ENCODE measurements at places on chromosomes 6 and 20.

DNA sequence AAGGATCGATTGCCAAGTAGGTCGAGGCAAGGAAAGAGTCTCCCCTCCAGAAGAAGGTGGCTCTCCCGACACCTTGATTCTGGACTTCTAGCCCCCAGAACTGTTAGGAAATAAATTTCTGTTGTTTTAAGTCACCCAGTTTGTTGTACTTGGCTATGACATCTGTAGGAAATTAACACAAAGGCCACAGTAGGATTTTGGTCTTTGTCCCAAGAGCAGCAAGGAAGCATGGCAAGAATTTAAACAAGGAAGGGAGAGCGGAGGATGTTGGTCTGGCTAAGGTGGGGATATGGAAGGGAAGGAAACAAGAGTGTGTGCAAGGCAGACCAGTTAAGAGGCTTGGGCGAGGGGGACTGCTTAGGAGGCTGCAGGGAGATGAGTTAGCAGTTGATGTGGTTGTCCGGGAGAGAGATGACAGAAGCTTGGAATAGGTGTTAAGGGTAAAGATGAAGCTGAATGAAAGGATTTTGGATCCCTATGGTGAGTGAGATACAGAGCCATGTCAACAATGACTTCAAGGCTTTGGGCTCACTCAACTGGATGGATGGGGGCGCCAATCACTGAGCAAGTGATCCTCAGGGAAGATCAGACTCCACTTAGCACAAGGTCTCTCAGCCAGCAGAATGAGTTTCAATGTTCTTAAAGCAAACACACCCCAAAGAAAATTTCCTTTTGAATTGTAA lies 140.5 kb upstream of the ZNF217 start:
- DNase-seq: no peak

DNA sequence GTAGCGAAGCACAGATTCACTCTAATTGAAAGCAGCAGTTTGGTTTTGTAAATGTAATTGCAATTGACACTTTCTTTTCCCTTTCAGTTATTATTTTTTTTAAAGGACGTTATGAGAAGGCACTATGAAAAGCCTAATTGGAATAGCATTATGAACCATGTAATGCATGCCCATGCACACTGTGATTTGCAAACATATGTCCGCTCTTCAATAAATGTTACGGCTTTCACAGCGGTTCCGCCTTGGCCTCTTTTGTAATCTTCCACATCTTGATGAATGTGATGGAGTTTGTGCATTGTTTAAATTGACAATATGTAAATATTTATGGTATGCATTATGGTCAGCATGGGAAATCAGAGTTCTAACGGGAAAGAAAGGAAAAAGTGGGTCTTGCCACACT lies 61.3 kb downstream of the SAMD5 start:
- no peak for DNase-seq

GRCh38 chr6:3542032-3542640 lies 85.3 kb upstream of the SLC22A23 start:
- DNase-seq: no peak

GRCh38 chr20:36228770-36229169 lies 7.5 kb upstream of the AAR2 start:
- no peak for DNase-seq

GRCh38 chr6:154239392-154239791 lies 117.2 kb downstream of the IPCEF1 start:
- DNase-seq: no peak

DNA sequence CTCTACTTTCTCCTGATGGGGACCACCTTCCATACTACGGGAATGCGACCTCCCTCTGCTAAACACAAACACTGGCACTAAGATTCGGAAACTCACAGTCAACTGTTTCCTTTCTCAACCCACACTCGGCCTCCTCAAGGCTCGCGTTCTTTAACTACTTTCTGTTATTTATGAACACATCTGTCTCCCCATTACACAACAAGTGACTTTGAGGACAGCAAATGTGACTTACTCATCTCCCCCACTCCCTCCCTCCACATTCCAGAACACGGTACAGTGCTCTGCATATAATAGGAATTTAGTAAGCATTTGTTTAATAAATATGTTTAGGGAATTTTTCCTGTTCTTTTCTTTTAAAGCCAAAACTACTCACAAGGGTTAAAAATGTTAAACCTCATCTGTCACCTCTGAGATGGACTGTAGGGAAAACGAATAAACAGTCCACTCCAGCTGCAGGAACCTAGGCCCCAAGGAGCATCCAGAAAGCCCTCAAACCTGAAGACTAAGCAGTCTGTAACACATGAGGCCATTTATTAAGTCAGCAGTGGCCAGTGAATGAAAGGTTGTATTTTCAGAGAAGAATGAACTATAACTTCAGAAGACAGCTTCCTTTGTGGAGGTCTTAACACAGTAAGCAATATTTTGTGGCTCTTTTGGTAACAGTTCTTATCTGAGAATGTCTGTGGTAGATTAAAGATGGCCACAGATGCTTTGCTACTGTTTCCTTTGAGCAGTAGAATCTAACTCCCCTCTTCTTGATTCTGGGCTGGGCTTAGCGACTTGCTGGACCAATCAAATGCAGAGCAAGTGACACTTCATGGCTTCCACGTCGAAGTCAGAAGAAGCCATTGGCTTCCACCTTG lies 209.6 kb upstream of the DTNBP1 start:
- DNase-seq: no peak

DNA sequence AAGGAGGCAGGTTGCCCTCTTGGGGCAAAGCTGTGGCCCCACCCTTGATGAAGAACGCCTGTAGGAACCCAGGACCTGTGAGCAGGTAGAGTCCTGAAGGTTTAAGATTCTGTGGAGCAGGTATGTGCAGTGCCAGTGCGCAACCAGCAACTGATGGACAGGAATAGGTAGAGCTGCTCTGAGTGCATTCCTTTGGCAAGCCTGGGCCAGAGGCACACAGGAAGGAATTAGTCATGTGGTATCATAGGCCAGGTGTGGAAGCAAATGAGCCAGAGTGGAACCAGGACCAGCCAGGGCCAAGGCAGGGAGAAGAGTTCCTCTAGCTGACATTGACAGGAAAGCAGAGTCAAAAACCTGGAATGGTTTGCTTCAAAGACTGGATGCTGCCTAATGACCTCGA lies 1.4 kb upstream of the KHDC1 start:
- no peak for DNase-seq

DNA sequence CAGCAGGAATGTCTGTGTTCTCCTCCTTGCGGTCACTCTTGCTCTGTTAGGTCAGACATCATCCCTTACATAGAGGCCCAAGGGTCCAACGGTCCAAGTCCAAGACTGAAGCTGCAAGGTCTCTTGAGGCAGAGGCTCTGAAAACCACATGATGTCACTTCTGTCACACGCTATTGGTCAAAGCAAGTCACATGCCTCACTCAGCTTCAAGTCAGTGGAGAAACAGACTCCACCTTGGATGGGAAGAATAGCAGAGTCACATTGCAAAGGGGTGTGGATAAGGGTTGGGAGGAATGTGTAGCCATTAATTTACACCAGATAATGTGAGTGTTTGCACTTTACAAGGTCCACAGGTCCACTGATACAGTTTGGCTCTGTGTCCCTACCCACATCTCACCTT lies 17.5 kb downstream of the SLC52A3 start:
- DNase-seq: no peak

DNA sequence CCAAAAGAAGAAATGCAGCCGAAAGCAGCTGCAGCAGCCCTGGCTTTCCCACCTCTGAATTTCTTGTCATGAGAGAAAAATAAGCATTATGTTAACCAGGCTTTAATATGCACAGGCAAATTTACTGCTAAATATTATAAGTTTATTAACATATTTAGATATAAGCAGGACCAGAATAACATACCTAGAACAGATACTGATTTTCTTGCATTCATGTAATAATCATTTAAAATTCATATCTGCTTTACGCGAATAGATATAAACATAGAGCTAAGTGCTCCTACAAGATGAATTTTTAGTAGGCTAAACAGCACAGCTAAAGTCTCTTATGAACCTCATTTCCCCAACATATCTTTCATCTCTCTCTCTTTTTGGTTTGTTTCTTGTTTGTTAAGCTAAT lies 14.7 kb downstream of the CD93 start:
- no peak for DNase-seq

- DNase-seq: no peak
Observed at GRCh38 chr6:159953091-159953601, 15.7 kb upstream of the IGF2R start.

- DNase-seq: no peak
Observed at GRCh38 chr20:8424010-8424409, 291.9 kb downstream of the PLCB1 start.

DNA sequence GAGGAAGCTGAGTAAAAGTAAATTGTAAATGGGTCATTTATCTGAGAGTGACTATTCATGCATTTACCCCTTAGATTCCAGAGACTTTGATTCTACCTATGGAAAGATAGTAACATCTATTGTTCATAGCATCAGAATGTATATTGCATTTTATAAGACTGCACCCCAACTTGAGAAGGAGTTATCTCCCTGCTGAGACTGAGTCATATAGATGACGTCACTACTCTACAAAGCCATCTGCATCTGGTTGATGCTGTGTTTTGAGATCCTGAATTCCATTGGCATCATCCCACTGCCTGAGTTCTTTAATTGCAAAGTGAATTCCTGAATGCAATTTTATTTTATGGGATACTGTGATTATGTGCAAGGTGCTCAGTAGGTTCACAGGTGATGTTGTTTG lies 444.0 kb upstream of the SLC35B3 start:
- no peak for DNase-seq

GRCh38 chr20:45290677-45291355 lies 15.8 kb upstream of the RBPJL start:
- DNase-seq: peak; percentile 40

- DNase-seq: no peak
Observed at GRCh38 chr6:139760128-139760527, 385.7 kb upstream of the CITED2 start.

DNA sequence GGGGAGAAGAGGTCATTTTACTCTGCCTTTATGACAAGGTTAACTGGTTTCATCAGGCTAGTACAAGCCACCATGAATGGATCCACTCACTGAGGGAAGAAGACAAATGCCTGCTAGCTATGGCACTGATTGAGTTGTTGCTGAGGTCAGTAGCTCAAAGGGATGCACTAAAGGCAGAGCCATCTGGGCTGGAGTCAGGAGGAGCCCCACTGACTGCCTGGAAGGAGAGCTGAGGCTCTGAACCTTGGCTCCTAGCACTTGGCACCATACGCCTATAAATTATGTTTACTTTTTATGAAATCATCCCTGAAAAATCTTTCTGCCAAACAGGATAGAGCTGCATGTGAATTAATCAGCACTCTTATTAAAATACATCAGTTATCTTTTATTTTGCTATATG lies 104.6 kb downstream of the DTD1 start:
- DNase-seq: no peak

DNA sequence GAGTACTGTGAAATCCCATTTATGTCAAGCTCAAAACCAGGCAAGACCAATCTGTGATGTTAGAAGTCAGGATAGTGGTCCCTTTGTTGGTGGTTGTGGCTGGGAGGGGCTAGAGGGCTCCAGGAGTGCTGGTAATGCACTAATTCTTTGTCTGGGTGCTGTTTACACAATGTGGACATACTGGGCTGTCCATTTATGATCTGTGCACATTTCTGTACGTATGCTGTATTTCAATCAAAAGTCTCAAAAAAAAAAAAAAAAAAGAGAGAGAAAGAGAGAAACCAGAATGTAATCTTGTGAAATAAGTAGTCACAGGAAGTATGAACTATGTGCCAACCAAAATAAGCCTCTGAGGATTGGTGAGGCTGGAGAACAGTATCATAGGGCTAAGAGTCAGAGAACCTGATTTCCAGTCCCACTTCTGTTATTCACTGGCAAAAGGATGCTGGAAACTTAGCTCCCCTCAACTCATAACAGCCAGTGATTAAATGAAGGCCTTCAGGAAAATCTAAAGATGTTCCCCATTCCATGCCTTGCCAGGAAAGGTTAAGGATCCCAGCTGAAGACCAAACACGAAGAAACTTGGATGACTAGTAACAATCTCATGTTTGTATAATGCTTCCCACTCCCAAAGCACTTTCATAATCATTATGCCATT lies 19.6 kb upstream of the TRAM2 start:
- no peak for DNase-seq

DNA sequence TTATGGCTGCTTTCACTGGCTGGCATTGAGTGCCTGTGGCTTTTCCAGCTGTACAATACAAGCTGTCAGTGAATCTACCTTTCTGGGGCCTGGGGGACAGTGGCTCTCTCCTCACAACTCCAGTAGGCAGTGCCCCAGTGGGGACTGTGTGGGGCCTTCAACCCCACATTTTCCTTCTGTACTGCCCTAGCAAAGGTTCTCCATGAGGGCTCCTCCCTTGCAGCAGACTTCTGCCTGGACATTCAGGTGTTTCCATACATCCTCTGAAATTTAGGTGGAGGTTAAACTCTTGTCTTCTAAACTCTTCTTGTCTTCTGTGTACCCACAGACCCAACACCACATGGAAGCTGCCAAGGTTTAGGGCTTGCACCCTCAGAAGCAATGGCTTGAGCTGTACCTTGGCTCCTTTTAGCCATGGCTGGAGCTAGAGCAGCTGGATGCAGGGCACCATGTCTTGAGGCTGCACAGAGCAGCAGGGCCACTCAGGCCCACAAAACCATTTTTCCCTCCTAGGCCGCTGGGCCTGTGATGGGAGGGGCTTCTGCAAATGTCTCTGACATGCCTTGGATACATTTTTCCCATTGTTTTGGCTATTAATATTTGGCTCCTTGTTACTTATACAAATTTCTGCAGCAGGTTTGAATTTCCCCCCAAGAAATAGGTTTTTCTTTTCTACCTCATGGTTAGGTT lies 9.6 kb downstream of the PEX7 start:
- no peak for DNase-seq

GRCh38 chr6:41059556-41059955 lies 6.6 kb downstream of the APOBEC2 start:
- DNase-seq: no peak

- DNase-seq: no peak
Observed at GRCh38 chr20:37358366-37359150, 12.6 kb downstream of the SRC start.

GRCh38 chr6:30991891-30992290 lies 8.4 kb downstream of the MUC21 start:
- DNase-seq: no peak

DNA sequence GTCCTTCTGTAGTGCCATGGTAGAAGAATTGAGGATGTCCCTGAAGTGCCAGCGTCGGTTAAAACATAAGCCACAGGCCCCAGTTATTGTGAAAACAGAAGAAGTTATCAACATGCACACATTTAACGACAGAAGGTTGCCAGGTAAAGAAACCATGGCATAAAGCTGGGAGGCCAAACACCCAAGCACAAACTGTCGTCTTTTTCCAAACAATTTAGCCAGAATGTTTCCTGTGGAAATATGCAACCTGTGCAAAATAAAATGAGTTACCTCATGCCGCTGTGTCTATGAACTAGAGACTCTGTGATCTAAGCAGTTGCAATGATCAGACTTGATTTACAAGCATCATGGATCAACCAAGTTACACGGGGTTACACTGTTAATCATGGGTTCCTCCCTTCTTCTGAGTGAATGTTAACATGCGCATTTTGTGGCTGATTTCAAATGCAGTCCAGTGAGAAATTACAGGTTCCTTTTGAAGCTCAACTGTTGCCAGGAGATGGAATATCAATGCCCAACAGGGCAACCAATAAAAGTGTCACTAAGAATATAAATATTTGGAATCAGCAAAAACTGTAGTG lies 674.9 kb downstream of the GRIK2 start:
- no peak for DNase-seq
